T-helper 1 cell (primary cell): ENCODE measurements at places on chromosomes 7 and 10.

- no peak for DNase-seq
These were observed 543.1 kb downstream of the CNTNAP2 start for GRCh38 chr7:146659732-146660131.

DNA sequence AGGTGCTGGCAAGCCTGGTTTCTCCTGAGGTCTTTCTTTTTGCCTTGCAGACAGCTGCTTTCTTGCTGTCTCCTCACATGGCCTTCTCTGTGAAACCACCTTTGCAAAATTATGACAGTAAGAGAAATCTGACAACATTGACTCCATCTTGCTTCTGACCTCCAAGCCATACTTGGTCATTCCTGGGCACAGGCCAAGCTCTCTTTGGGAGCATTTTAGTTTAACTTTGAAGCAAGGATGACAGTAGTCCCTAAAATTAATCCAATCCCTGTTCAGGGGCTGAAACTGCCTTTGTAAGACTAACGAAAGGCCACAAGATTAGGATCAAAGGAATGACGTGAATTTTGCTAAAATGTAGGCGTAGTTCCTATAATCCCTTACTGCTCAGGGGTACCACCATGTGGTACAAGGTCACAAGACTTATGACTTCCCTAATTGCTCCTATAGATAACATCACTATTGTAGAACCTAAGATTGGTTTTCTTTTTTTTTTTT, 25.1 kb upstream of the NRBF2 start:
- no peak for DNase-seq

GRCh38 chr7:43942997-43943396, 16.8 kb downstream of the UBE2D4 start:
- no peak for DNase-seq

DNA sequence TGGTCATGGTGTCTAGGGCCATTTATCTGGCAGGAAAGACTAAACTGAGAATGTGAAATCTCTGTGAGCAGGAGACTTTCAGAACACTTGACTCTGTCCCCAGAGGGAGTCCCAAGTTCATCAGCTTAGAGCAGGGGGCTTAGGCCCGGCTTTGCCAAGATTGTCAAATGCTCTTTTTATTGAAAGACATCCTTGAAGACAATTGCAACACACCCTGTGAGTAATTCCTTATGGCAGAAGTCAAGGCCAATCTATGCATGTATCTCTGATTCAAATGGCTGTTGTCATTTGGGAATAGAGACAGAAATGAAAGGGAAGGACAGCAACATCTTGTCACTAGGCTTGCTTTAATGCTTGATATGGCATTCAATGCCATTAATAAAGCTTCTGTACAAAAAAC, 33.7 kb downstream of the BAMBI start:
- no peak for DNase-seq

DNA sequence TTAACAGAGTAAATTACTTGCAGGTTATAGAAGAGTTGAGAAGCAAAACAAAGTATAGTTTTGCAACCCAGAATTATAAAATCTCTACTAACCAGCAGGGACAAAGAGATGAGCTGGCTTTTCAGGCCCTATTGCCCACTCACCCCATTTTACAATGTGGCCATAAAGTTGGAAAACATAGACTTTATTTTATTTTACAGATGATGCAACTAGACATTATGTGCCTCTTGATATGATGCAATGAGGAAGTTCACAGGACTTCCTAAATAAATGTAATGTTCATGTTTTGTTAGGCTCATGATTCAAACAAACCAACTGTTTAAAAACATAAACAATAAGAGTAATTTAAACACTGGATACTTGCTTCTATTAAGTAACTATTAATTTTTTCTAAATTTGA, 141.1 kb upstream of the WNT16 start:
- DNase-seq, result no peak

DNA sequence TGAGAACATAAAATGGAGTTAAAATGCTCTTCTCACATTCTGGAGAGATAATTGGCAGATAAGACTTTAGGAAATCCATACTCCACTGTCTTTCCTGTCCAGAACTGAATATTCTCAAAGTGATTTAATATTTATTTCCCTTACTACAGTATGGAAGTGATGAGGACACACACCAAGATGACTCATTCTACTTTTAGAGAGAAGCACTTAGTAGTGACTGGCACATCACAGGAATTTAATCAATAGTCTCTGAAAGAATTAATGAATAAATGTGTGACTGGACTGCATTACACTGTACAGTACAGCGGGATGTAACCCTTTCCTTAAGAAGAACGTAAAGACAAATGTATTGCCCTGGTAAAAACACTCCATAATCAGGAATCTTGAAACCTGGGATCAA, 116.7 kb downstream of the SEMA3E start:
- DNase-seq, result no peak

GRCh38 chr10:24307116-24307515, 98.2 kb downstream of the KIAA1217 start:
- no peak for DNase-seq

DNA sequence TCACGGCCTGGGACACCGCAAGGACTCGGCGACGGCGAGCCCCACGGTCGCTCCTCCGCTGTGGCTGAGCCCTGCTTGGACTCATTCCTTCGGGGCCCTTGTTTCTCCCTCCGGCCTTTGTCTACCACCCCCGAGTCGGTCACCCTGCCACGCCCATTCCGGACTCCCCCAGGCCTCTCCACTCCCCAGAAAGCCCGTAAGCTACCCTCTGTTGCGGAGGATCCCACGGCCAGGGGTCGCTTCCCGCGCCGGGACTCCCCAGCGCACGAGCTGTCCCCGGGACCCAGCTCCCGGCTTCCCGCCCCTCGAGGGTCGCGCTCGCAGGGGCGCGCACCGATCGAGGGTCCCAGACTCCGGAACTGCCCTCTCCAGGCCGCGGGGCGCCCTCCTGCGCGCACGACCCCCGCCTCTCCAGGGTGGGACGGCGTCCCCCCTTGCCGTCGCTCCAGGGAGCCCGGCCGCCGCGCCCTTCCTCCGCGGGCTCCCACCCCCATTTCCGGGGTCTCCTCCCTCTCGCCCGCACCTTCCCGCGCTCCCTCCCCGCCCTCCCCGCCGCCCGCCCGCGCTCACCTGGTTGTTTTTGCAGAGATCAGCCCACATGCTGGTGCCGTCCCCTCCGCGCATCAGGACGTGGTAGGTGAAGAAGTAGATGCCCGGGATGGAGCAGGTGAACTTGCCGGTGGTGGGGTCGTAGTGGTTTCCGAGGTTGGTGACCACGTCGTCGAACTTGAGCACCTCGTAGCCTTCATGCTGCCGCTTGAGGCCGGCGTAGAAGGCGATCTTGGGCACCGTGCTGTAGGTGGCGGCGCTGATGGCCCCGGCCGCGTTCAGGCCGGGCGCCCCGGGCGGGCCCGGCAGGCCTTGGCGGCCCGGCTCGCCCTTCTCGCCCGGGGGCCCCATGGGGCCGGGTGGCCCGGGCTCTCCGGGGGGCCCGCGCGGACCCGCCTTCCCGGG, 1.5 kb downstream of the C1QL3 start:
- no peak for DNase-seq

DNA sequence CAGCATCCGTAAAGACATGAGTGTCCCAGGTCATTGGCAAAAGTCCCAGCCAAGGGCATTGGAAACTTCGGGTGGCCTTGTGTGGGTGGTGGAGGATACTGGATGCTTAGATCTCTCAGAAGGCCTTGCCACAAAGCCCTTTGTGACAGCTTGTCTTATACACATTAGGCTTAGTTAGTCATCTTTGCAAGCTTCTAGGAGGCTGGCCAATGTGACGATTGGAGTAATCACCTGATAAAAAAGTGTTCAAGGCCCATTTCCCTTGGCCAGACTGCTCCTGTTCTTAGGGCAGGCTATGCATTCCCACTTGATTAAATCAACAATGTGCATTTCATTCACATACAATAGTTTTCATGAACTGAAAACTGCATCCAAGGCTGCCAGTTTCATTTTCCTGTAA, 26.9 kb downstream of the NPS start:
- DNase-seq, result no peak

GRCh38 chr10:10869592-10869991, 148.1 kb upstream of the CELF2 start:
- DNase-seq, result no peak

- DNase-seq, result no peak
These were observed 24.5 kb downstream of the RAPGEF5 start for GRCh38 chr7:22332461-22332870.

DNA sequence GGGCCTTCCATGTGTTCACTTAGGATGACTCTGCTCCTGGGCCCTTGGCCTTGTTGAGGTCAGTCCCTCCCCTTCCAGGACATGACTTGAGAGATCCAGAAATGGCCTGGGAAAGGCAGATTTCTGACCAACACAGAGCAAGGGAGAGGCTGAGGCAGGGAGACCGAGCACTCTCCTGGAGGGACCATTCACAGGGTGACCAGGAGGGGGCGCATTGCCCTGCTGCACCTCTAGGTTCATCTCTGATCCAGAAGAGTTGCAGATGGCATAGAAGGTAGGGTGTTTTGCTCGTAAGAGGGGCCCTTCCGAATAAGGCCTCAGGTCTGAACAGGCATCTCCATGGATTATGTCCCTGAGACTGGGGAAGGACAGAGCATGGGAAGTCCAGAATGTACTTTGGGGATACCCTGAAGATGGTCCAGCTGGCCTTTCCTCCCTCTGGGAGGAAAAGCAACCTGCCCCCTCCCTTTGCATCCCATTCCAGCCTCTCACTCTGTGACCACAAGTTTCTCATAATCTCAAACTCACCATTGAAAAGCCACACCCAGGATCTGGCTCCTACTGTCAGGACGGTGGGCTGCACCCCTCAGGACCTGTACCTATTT, 6.6 kb downstream of the DMBT1 start:
- peak; percentile 11 for DNase-seq

DNA sequence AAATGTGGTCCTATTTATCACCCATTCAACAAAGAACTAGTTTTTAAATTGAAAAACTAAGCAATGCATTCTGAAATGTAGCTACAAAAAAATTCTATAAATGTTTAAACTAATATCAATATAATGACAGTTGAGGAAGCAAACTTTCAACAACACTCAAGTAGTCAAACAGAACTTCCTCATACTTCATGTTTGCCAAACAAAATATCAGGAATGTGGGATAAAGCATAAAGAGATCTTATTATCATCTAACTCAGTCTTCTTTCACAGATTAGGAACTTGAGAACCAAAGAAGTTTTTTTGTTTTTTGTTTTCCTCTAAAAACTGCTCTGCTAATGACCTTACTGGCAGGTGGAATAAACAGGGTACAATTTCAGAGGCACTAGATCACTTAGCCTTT, 116.2 kb downstream of the JAZF1 start:
- no peak for DNase-seq

- DNase-seq, result no peak
These were observed 102.5 kb downstream of the TRIL start for GRCh38 chr7:28855538-28856217.

DNA sequence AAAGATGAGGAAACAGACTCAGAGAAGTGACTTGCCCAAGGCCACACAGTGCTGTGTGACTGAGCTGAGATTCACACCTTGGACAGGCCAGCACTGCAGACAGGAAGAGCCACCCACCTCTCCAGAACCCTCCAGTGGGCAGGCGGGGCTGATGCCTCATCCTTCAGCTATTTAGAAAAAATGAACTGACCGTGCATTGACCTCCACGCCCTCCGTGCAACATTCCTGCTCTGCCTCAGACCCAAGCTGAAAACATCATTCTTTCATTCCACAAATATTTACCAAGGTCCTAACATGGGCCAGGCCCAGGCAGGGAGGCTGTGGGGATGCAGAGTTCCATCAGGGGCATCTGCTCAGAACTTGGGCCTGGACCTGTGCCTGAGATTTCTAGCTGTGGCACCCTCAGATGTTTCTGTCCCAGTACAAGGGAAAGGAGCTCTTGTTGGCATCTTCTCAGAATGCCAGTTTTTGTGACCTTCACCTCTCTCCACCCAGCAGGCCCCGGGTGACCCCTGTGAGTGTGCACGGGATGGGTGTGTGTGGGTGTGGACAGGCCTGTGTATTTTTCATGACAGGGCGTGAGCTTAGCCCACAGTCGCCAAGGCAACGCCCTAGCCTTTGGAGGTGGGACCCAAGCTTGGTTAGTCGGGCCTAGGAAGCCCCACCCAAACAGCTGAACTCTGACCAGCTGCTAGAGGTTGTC, 6.5 kb downstream of the VSIR start:
- DNase-seq, result peak; percentile 55
